ENCODE measurements at places on chromosomes 16 and 17. TPM values are rescaled to one million over a fixed set of nuclear protein-coding genes. Genes with fewer than 3 reads are reported as not detected.
A peak's percentile ranks its signal among the peaks of the same experiment; 100 is the strongest.

- no peak for DNase-seq
Observed at GRCh38 chr17:49583226-49583625, 7.6 kb downstream of the NXPH3 start.

GRCh38 chr17:81911969-81912368, 770 bp upstream of the PCYT2 start:
- DNase-seq = no peak

DNA sequence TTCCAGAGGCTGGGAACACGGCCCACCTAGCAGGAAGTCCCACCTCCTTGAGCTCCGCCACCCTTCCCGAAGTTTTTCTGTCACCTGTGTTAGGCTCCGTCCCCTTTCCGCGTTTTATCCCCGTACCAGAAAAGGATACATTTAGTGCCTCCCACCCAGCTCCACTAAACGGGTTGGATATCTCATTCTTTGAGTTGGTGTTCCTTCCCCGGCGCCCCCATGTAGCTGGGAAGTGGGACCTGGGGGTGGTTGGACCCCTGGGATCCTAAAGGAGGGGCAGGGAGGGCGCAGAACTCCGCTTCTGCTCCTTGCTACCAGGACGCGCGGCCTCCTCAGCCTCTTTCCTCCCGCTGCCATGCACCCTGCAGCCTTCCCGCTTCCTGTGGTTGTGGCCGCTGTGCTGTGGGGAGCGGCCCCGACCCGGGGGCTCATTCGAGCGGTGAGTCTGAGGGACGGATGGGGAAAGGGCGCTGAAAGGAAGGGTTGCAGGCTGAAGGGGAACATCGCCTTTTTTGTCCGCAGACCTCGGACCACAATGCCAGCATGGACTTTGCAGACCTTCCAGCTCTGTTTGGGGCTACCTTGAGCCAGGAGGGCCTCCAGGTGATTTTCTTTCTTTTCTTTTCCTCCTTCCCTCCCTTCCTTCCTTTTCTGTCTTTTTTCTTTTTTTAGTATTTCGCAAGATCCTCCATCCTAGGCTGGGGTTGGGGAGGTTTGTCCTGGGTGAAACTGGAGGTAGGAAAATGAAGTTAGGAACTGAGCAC, 669 bp downstream of the RNF167 start:
- DNase-seq = peak; percentile 89

Gene RDM1
- 2.1 TPM for total RNA-seq

DNA sequence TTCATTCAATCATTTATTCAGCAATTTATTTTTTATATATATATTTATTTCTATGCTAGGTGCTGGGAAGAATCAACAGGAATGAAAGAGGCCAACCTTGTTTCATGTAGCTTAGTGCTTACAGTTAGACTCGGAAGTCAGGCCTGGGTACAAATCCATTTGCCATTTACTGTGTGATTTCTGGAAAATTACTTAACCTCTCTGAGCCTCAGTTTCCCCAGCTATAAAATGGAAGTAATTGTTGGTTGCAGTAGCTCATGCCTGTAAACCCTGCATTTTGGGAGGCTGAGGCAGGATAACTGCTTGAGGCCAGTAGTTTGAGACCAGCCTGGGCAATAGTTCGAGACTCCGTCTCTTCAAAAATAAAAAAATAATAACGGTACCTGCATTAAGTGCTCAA, 27.2 kb upstream of the MLKL start:
- DNase-seq = no peak

Gene SDR42E2
- total RNA-seq = not detected

GRCh38 chr16:82037251-82037650, 2.2 kb downstream of the HSD17B2 start:
- DNase-seq = no peak

Gene TEN1
- total RNA-seq = 21.2 TPM

Gene TRIM47
- total RNA-seq = 61.8 TPM

GRCh38 chr17:71975331-71975801, 145.5 kb upstream of the SOX9 start:
- peak; percentile 82 for DNase-seq
